ENCODE measurements at places on chromosomes 12 and 14. TPM values are rescaled to one million over a fixed set of nuclear protein-coding genes. Genes with fewer than 3 reads are reported as not detected.
A peak's percentile ranks its signal among the peaks of the same experiment; 100 is the strongest.

The TNFAIP2 gene
- total RNA-seq, result 5.5 TPM

GRCh38 chr14:68506021-68506644 lies 286.7 kb downstream of the ZFP36L1 start:
- no peaks in the 10 kb centered on the region for H3K27me3 ChIP-seq
- no peak overlapping the region for H3K4me3 ChIP-seq
- peaks cover 12% of the 10 kb centered on the region for H3K4me1 ChIP-seq
- DNase-seq, result peak; percentile 21
- H3K36me3 ChIP-seq, result no peaks in the 10 kb centered on the region
- no peak overlapping the region for H3K27ac ChIP-seq

- peaks cover 49% of the 10 kb centered on the region for H3K36me3 ChIP-seq
- H3K4me1 ChIP-seq, result peaks cover 15% of the 10 kb centered on the region
- H3K27ac ChIP-seq, result no peak overlapping the region
- no peak for DNase-seq
Measured at GRCh38 chr12:109952160-109952858, 43.9 kb downstream of the GIT2 start.

GRCh38 chr14:85317491-85318021 lies 212.4 kb upstream of the FLRT2 start:
- no peak for DNase-seq
- no peaks in the 10 kb centered on the region for H3K36me3 ChIP-seq
- H3K27ac ChIP-seq, result no peak overlapping the region

GRCh38 chr12:92446083-92446460 lies 256.7 kb upstream of the PLEKHG7 start:
- no peak overlapping the region for H3K4me3 ChIP-seq
- DNase-seq, result no peak
- H3K27me3 ChIP-seq, result no peaks in the 10 kb centered on the region
- no peaks in the 10 kb centered on the region for H3K4me1 ChIP-seq
- no peak overlapping the region for H3K27ac ChIP-seq

All from A673 (cell line).